ENCODE measurements at places on chromosomes 3 and 15.
A peak's percentile ranks its signal among the peaks of the same experiment; 100 is the strongest.

GRCh38 chr3:151998744-151999143 lies 125.3 kb downstream of the SUCNR1 start:
- DNase-seq = no peak

DNA sequence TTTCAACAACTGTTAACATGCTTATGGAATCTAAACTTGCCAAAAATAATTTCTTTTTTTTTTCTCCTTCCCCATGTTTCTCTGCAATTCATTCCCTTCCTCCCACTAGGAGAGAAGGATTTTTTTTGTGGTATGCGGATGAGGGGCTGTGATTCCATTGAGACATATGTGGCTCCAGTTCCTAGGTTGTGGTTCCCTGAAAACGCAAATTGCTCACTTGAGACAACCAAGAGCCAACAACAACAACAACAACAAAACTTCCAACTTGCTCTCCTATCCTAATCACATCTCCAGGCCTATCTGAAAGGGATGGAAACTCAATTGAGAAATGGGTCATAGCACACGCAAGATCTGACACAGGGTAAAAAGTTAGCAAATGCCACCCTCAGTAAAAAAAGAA lies 406.5 kb upstream of the TGFBR2 start:
- DNase-seq = peak; percentile 57

- peak; percentile 18 for DNase-seq
Measured at GRCh38 chr3:87435926-87436620, 159.7 kb upstream of the POU1F1 start.

DNA sequence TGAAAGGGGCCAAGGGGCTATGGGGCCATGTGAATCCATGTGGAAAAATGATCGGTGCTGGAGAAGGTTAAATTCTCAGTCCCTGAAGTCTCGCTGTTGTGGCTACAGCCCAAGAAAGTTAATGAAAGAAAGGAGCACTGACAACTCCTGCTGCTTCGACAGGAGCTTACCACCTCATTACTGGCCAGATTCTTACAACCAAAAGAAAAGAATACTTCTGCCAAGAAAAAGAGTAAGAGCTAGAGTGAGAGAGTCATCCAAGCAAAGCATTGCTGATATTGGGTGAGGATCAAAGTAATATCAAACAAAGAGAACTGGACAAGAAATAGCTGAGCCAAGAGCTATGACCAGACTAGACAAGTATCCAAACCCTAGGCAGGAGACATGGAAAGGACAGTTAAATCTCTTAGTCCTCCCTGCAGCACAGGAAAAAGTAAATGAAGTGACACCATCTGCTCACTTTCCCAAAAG lies 348.4 kb upstream of the PLSCR5 start:
- peak; percentile 53 for DNase-seq

DNA sequence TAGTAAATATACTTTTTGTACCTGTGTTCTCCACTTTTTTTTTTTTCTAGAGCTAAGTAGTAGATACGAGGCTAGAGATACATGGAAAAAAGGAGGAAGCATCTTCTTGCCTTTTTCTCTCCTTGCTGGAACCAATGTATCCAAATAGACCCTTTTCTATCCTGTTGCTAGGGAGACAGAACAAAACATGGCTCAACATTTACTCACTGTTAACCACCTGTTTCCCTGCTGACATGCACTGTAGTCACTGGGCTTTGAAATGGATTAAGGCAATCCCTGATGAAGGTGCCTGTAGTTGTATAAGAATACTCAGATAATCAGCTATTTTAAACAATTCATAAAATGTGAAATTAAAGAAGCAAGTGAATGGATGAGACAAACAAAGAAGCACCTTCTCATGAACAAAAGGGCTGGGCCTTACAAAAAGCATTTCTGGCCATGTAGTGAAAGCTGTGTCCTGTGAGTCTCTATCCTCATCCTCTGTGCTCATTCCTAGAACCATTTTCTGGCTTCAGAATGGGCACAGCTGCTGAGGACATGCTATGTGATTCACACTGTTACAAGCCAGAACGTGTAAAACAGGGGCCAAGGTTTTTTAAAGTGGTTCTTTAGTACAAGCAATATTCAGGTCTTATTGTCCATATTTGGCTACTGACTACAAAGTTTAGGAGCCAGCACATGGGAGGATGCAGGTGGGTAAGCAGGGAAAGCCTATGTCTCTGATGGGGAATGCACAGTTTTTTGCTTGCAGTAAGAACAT lies 100.4 kb upstream of the NDN start:
- no peak for DNase-seq

DNA sequence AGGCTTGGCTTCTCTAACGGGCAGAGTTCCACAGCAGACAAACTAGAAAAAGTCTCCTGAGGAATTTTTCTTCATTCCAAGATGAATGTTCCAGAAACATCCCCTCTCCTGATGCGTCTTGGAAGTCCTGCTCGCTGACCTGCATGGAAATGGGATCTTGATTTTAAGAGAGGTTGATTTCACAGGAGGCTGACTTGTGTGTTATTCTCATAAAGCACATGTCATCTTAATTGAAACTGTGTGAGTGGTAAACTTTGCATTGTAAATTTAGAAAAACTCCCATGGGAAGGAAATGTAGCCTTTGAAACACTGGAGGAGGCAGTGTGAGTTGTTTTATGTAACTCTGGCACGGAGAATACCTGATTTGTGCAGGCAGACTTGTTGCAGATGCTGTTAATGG lies 337.8 kb upstream of the NR2E3 start:
- no peak for DNase-seq

DNA sequence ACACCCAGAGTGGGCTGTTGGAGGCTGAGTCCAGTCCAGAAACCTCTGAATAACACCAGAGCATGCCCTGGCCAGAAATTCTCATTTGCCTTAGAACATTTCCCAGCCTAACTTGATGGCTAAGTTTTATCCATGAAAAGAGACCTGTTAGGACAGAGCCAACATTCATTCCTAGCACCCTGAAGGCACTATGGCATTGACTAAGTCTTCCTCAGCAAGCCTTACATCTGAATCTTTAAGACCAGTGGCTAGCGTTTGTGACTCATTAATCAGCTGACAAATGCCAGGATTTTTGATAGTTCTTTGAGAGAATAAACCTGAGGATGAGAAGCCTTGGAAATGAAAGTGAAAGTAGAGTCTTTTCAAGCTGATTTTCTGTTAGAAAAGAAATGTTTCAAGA lies 1087.1 kb upstream of the ALCAM start:
- peak; percentile 48 for DNase-seq

- DNase-seq = no peak
Measured at GRCh38 chr3:57120040-57120439, 45.1 kb downstream of the IL17RD start.

DNA sequence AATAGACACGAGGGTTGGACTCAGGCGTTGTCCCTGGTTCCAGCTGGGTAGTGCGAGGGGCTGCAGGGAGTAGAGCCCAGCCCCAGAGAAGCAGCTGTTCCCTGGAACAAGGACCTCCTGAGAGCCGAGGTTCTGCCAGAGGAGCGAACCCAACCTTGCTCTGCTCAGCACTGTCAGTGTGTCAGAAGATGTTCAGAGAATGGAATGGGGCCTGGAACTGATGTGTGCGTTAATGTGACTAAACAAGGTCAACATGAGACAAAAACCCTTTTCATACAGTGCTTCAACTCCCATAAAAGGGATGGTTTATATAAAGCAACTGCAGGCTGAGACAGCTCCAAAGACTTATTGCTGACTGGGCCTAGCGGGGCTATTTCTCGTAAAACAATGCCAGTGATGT lies 35.5 kb upstream of the HACD2 start:
- DNase-seq = peak; percentile 47

- no peak for DNase-seq
Measured at GRCh38 chr3:51400166-51400565, 9.1 kb downstream of the RBM15B start.

GRCh38 chr3:115659253-115660220 lies 36.2 kb downstream of the GAP43 start:
- peak; percentile 52 for DNase-seq

GRCh38 chr15:51205050-51205975 lies 110.6 kb upstream of the TNFAIP8L3 start:
- no peak for DNase-seq

GRCh38 chr3:194231929-194232832 lies 96.2 kb downstream of the HES1 start:
- no peak for DNase-seq

- DNase-seq = no peak
Measured at GRCh38 chr3:57963811-57964346, 44.3 kb upstream of the FLNB start.

GRCh38 chr15:70361891-70362290 lies 264.2 kb upstream of the TLE3 start:
- DNase-seq = no peak

DNA sequence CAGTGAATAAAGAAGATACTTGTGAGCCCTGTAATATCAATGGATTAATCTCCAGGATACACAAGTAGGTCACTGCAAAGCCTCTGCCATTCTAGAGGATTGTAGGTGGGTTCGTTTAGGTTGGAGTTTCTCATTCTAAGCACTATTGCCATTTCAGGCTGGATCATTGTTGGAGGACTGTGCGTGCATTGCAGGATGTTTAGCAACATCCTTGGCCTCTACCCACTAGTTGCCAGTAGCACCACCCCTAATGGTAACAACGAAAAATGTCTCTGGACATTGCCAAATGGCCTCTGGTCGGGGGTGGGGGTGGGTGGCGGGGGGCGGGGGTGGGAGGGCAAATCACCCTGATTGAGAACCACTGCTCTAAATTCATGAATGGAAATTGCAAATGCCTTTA lies 4.9 kb upstream of the IFT57 start:
- no peak for DNase-seq

GRCh38 chr15:68206711-68207151 lies 1.6 kb upstream of the CALML4 start:
- no peak for DNase-seq

DNA sequence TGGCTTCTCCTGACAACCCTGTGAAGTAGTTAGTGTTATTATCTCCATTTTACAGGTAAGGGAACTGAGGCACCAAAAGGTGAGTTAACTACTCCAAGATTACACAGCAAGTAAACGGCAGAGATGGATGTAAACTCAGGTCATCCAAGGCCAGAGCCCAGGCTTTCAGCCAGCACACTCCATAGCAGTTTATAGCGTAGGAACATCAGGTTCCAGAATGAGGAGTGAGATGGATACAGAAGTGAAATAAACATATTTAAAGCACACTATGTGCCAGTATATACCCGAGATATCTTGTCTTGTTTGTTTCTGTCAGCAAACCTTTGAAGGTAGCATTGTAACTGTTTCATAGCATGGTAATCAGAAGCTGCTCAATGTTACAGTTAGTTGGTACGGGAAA lies 279.0 kb downstream of the OXSM start:
- no peak for DNase-seq

GRCh38 chr15:60477164-60477563 lies 1.8 kb downstream of the ICE2 start:
- DNase-seq = peak; percentile 10

- DNase-seq = no peak
Measured at GRCh38 chr3:77420336-77420735, 380.4 kb downstream of the ROBO2 start.

- no peak for DNase-seq
Measured at GRCh38 chr3:158649791-158650190, 5.5 kb downstream of the GFM1 start.

GRCh38 chr3:20645340-20645739 lies 459.3 kb upstream of the SGO1 start:
- DNase-seq = no peak

DNA sequence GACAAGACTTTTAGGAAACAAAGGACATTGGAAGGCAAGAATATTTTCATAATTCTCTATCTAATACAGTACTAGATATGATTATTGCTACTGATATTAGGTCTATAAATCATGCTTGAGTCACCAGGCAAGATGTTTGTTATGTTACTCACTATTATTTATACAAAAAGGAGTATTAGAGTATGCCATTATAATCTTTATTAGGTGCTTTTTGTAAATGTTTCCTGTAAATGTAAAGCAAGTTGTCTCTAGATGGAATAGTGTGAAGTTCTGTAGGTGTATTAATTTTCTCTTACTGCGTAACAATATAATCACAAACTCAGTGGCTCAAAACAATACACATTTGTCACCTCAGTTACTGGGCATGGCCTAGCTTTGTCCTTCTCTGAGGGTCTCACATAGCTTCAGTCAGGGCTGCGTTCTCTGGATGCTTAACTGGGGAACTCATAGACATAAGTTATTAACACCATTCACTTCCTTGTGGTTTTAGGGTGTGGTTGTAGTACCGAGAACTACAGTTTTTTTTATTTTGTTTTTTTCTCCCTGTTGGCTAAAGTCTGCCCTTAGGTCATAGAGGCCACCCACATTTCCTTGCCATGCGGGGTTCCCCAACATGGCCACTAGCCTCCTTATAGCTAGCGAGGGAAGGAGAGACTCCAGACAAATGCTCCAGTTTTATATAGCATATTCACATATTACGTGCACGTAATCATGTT lies 20.3 kb upstream of the MAP3K13 start:
- DNase-seq = no peak

DNA sequence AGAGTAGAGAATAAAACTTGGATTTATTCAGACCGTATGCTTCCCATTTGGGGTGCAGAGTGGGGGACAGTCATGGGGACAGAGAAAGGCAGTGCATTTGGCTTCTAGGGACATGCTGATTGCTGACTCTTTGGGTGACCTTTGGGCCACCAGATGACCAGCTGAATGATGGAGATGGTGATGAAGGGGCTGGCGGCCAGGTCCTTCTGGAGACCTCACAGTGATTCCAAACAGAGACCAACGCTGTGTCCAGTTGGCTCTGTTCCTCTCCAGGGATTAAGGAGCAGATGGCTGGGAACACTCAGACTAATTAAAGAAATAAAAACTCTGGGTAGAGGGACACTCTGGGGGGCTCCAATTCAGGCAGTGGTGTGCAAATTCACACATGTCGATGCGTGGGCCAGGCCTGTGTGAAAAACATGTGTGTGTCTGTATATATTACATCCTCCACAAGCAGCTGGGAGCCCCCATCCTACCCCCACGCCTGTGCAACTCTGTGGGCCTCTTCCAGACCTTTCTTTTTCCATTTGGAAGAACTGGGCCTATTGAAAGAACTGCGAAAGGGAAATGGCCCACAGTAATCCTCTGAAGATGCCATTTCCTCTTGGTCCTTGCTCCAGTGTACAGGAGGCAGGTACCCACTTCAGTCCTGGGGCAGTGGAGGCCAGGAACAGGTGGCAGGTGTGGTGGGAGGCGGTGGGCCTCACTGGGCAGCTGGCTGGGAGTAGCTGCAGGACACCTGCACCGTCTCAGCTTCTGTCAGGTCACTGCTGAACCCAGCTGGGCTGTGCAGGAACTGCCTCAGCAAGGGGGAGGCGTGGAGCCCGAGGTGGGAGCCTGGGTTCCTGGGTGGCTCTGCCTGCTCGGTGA lies 8.9 kb downstream of the XIRP1 start:
- DNase-seq = no peak

- no peak for DNase-seq
Measured at GRCh38 chr3:126530171-126531050, 6.5 kb downstream of the CHST13 start.

DNA sequence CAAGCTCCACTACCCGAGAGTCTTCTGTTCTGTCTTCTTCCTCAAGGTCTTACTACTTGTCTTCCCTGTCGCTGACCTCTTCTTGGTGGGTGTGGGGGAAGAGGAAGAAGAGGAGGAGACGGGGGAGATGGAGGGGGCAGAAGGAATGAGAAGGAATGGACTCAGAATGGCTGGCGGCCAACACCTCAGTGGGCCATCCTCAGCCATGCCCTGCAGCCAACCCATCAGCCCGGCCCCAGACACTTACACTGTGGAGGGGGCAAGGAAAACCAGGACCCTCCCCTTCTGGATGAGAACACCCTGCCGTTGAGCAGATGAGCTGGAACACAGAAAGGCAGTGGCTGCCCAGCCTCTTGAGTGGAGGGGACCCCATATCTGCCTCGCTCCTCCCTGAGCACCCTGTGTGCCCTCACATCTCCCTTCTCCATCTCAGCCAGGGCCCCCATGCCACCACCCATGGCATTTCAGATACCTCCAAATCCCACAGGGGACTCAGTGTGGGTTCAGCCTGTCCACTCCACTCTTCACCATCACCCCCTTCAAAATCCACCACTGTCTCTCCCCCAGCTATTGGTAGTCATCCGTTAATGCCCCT lies 45.5 kb upstream of the PRR23E start:
- no peak for DNase-seq
